Cardiac fibroblast (primary cell): ENCODE measurements at places on chromosomes 2 and 18.

DNA sequence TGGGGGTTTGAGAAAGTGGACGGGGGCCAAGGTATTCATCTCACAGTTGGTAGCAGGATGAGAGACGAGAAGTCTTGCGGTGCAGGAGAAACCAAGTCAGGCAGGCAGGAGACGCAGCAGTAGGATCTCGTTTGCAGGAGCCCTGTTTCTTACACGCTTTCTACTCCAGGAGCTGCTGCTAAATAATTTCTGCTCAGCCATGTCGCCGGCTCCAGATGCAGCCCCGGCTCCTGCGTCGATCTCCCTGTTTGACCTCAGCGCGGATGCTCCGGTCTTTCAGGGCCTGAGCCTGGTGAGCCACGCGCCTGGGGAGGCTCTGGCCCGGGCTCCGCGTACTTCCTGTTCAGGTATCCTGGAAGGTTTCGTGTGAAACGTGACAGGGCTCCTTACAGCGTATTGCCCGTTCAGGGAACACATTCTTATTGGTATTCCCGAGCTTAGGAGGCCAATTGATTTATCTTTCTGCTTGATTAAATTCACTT, 494 bp downstream of the ANKZF1 start:
- peak; percentile 57 for DNase-seq

- DNase-seq: peak; percentile 19
These were observed 39.8 kb downstream of the GREB1 start for GRCh38 chr2:11573418-11574175.

DNA sequence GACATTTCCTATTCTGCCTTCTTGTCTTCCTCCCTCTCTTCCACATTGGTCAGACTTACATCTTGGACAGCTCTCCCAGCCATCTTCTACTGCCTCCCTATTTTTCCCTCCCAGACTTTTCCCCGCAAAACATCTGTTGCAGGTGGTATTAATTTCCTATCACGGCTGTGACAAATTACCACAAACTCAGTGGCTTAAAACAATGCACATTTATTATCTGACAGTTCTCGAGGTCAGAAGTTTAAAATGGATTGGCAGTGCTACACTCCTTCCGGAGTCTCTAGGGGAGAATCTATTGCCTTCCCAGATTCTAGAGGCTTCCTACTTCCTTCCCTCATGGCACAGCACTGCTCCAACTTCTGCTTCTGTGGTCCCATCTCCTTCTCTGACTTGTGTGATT, 33.3 kb downstream of the STRADB start:
- DNase-seq: peak; percentile 5

- DNase-seq: peak; percentile 90
These were observed 16.6 kb downstream of the TSPYL6 start for GRCh38 chr2:54239427-54239826.

GRCh38 chr2:100673691-100674485, 111.1 kb downstream of the PDCL3 start:
- no peak for DNase-seq

DNA sequence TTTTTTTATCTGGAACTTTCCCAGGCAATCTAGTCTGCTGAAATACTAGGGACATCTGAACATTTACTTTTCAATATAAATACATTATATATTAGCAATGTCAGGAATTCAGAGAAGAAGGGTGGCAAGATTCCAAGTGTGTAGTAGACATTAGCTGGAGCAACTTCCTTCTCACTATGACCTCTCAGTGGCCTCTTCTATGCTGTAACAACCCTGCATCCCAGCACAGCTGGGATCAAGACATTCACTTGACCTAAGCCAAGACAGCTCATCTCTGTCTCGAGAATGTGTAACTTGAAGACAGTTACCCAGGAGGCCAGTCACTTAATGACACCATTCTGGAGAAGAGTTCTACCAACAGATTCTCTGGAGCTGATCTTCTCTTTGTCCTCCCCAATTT, 61.7 kb upstream of the RALBP1 start:
- peak; percentile 82 for DNase-seq

- no peak for DNase-seq
These were observed 40.0 kb upstream of the BMP10 start for GRCh38 chr2:68911246-68911645.
